ENCODE measurements at places on chromosomes 11 and 22.

DNA sequence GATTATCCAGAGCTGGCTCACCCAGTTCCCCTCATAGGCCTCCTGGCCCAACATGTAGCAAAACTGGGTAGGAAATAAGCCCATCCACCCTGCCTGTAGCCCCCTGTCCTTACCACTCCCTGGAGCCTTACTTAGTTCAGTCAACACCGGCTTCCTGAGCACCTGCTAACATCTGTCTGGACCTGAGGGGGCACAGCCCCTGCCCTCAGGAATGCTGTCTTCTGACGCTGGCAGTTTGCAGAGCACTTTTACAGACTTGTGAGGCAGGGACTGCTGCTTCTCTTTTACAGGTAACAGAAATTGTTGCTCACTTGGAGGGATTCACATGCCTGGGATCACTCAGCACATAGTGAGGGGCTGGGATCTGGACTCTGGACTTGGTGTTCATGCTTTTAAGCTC is 152.0 kb upstream of the TBCEL start:
- no peak for DNase-seq

- no peak for DNase-seq
These were observed 20.9 kb upstream of the MICAL2 start for GRCh38 chr11:12089473-12089872.

- no peak for DNase-seq
These were observed 737 bp upstream of the STIP1 start for GRCh38 chr11:64185175-64185692.

- DNase-seq = no peak
These were observed 19.8 kb downstream of the GGT5 start for GRCh38 chr22:24225044-24225601.

DNA sequence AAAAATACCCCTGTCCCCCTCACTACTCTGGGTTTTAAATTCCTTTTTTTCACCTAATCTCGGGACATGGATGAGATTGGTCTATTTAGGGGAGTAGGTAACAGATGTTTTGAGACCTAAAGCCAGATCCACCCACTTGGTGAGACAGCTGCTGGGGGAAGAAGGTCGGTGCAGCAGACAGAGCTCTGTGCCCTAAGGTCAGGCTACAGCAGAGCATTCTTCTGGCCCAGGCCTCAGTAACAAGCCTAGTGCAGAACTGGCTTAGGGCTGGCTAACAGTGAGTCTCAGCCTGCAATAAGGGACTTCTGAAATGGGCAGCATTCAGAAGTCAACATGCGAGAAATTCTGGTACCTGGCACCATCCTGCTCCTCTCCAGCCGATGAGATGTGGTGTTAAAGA is 444.9 kb upstream of the KIRREL3 start:
- DNase-seq = no peak

- no peak for DNase-seq
These were observed 563 bp downstream of the GATD1 start for GRCh38 chr11:776561-777287.

DNA sequence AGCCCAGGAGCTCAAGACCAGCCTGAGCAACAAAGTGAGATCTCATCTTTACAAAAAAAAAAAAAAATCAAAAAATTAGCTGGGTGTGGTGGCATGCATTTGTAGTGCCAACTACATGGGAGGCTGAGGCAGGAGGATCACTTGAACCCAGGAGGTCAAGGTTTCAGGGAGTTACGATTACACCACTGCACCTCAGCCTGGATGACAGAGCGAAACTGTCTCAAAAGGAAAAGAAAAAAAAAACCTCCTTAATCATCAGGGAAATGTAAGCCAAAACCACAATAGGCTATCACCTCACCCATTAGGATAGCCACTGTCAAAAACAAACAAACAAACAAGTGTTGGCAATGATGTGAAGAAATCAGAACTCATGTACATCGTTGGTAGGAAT is 13.4 kb downstream of the DGCR2 start:
- DNase-seq = no peak

DNA sequence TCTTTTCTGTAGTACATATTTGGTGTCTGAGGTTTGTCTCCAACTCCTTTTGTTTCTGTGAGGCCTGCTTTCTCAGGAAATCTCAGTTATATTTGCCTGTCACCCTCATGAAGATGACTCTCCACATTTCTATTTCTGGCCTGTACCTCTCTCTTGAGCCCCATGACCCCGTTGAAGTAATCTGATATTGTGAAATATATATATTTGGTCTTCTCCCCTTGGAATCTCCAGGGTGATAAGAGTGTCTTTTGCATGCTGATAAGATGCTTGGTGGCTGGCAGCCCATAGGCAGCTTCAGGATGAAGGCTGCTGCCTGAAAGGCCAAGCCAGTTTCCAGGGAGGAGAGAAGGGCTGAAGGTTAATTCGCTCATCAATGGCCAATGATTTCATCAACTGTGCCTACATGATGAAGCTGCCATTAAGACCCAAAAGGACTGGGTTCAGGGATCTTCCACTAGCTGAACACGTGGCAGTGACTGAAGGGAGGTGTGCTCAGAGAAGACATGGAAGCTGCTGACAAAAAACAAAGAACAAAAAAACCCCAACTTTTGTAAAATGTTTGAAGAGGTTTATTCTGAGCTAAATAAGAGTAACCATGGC is 67.4 kb downstream of the MICAL2 start:
- no peak for DNase-seq

DNA sequence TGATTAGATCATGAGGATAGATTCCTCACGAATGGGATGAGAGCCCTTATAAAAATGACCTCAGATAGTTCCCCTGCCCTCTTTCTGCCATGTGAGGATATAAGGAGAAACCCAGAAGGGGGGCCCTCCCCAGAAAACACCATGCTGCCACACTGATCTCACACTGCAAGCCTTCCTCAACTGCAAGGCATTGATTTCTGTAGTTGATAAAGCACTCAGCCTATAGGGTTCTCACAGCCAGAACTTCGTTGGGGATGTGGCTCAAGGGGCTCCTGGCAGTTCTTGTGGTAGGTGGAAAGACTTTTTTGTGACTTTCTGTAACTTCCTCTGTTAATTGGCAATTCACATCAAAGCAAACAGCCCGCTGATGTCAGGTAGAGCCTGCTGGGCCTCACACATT is 108.9 kb downstream of the CD44 start:
- DNase-seq = no peak

- no peak for DNase-seq
These were observed 46.4 kb upstream of the OR5D13 start for GRCh38 chr11:55726715-55727324.

DNA sequence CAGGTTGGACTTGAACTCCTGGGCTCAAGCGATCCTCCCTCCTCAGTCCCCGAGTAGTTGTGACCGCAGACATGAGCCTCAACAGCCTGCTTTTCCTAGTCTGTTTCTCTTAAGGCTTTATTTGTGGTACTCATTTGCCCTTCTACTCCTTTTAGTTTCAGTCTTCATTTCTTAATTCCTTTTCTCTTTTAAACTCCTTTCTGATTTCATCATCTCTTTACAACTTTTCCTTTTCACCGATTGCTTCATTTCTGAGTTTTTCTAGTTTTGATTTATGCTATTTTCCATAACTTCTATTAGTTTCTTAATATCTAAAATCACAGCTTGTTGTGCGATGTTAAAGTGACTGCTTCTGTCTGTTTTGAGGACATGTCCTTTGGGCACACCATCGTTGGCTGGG is 17.3 kb upstream of the MRGPRF start:
- DNase-seq = no peak

DNA sequence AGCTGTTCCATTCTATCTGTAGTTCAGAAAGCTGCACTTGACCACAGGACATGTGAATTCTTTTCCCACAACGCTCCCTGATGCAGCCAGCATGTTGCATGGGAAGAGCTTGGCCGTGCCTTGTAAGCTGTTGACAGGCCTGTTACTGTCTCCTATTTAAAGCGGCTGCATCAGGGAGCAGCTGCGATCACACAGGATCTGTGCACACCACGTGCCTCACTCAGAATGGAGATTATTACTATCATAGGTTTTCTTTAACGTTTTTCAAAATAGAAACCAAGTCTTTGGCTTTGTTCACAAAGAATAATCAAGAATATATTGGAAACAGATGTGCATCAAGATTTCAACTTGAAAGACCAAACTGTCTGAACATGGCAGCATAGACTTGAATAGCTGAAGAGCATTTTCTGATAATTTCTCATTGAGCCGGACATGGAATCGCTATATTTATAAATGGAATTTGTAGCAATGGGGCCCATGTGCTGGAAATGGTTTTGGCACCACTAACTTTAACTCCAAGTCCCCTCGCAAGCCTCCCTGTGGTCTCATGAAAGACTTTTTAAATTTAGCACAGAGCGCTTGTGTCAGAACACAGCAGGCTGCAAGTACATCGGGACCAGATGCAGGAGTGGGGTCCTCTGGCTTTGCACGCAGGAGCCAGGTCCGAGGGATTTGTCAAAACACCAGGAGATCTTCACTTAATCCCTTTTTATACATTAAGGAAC is 40.8 kb upstream of the MYO18B start:
- no peak for DNase-seq

GRCh38 chr11:93084727-93085505 is 112.9 kb downstream of the SLC36A4 start:
- DNase-seq = no peak

GRCh38 chr11:74257959-74258553 is 53.4 kb downstream of the P4HA3 start:
- DNase-seq = no peak

GRCh38 chr11:131666617-131667016 is 296.2 kb downstream of the NTM start:
- no peak for DNase-seq

- DNase-seq = no peak
These were observed 60.5 kb upstream of the SHISAL1 start for GRCh38 chr22:44373234-44373633.

DNA sequence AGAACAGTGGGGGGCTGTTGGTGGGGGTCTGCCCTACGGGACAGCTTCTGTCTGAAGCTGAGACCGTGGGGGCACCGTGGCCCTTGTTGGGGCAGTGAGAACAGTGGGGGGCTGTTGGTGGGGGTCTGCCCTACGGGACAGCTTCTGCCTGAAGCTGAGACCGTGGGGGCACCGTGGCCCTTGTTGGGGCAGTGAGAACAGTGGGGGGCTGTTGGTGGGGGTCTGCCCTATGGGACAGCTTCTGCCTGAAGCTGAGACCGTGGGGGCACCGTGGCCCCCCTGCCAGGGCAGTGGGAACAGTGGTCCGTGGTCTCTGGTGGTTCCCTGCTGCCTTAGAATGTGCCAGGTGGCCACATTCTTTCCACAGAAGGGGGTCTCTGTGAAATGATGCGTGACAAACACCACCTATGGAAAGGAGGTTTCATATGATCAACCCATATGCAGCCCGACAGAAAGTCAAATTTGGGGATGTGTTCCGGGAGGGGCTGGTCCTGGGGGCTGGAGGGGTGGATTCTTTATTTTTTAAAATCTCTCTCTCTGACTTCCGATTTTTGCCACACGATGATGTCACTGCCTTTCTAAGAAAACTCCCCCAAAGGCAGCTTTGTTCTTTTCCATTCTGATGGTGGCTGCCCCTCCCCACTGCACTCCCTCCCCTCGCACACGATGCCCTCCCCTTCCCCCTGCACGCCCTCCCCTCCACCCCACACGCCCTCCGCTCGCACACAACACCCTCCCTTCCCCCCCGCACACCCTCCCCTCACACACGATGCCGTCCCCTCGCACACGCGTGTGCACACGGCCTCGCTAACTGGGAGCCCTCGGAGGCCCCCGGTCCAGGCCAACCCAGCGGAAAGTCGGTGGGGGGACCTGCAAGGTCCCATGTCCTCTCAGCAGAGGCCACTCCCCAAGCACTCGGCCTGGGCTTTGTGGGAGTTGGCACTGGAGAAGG is 1186.5 kb downstream of the BRD1 start:
- no peak for DNase-seq

DNA sequence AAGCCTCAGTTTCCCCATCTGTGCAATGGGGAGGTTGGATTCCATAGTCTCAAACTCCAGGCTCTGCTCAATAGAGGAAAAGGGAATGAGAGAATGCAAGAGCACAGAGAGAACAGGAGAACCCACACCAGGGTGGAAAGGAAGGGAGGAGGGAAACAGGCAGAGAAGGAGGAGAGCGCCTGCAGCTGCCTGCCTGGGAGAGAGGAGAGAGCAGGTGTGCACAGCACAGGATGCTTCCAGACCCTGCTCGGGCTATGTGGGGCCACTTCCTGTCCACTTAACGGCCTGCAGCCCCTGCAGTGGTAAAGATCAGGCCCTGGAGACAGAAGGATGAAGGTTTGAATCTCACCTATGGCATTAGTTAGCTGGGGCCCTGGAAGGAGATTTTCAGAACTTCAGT is 12.3 kb downstream of the LRRC32 start:
- no peak for DNase-seq

- DNase-seq = no peak
These were observed 44.2 kb downstream of the NAV2 start for GRCh38 chr11:19756675-19757475.

All from stimulated activated CD8-positive, alpha-beta memory T cell treated with anti-CD3 and anti-CD28 coated beads, Interleukin-7, amount 100 ng/mL, for 1 hour (primary cell).